HuH-7 (cell line): ENCODE measurements at places on chromosomes 12 and 14.

GRCh38 chr14:28756884-28757570 is 9.6 kb upstream of the FOXG1 start:
- peak; percentile 41 for DNase-seq

DNA sequence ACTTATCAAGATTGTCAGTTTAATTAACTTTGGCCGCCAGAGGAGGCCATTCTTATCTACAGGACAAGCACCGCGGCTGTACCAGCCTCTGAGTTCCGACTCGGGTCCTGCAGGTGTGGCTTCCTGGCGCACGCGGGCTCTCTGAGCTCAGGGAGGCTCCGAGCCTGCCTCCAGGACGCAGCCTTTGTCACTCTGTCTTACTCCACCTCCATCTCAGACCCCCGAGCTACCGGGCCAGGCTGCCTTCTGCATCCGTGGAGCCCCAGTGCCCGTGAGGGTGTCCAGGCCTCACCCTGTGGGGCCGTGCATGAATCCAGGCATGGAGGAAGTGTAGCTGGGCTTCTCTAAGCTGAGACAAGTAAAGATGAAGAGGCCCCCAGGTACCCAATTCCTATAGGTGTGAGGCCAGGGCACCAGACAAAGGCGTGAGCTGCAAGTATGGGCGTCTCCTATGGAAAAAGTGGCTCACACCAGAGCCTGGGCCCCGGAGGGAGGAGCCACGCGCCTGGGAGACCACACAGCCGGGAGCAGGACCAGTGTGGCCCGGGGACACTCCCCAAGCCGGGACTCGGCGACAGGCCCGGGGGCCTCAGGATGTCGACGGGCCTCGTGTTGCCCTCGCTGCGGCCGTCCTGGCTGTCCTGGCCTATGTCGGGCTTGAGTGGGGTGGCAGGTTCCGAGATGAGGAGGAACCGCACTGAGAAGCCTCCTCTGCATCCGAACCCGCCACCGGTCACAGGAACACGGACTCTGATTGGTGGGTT is 42.8 kb downstream of the NOC4L start:
- no peak for DNase-seq

DNA sequence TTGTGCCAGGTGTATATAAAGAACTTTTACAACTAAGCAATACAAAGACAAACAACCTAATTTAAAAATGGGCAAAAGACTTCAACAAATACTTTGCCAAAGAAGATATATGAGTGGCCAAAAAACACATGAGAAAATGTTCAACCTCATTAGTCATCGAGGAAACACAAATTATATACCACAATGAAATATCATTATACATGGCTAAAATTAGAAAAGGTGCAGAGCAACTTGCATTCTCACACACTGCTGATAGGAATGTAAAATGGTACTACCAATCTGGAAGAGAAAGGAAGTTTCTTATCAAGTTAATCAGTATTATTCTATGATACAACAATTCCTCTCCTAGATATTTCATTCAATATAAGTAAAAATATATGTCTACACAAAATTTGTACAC is 131.6 kb upstream of the FRMD6 start:
- no peak for DNase-seq

- no peak for DNase-seq
Measured at GRCh38 chr14:96078625-96079016, 39.5 kb downstream of the C14orf132 start.
